ENCODE measurements at places on chromosomes 3 and 15. TPM values are rescaled to one million over a fixed set of nuclear protein-coding genes. Genes with fewer than 3 reads are reported as not detected.
A peak's percentile ranks its signal among the peaks of the same experiment; 100 is the strongest.

GRCh38 chr3:162610261-162610660 is 1113.7 kb downstream of the OTOL1 start:
- no peak for DNase-seq

The GRK7 gene
- total RNA-seq = not detected

The PLSCR2 gene
- total RNA-seq = not detected

GRCh38 chr15:52144656-52145178 is 32.1 kb upstream of the BCL2L10 start:
- peak; percentile 73 for DNase-seq

The SPATA16 gene
- not detected for total RNA-seq

The ITIH1 gene
- total RNA-seq = not detected

DNA sequence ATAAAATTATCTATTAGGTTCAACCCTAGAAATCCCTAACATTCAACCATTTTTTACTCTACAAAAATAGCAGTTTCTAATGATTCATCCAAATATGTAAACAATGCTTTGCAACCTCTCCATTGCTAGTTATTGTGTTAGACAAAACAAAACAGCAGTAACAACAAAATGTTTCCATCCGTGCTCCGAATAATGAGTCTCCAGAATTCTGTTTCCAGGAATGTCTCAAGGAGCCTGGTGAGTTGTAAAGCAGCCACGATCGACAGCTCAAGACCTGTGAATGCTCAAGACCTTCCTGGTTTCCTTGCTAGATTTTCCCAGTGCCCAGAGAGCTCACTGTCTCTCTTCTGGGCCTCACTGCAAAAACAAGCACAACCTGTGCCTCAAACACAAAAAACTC is 49.9 kb downstream of the CHRD start:
- DNase-seq = no peak

DNA sequence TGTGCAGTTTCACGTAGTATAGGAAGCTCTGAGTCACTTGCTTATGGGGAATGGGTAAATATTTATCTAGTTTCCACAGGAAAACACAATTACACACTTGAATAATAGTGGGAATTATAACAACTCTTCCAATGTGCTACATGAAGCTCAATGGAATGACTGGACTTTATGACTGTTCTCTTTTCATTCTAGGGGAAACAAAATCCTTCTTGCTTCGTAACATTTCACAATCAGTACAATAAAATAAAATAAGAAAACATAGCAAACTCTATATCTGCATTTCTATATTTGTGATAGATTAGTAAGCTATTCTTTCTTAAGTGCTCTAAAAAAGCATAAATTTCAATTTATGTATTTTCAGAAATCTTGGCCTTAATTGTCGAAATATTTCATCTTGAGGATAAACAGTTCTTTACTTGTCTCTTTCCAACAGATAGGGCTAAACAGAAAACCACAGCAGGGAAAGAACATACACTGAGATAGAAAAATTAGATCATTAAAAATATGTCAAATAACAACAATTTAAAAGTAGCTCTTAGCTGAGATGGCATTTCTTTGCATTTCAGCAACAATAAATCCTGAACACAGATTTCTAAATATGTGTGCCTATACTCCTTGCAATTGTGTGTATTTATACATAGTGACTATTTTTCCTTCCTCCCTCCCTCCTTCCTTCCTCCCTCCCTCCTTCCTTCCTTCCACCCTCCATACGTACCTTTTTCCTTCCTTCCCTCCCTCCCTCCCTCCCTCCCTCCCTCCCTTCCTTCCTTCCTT is 395.5 kb upstream of the KCNMB2 start:
- peak; percentile 27 for DNase-seq

The ARGFX gene
- not detected for total RNA-seq

The GOLGA8M gene
- total RNA-seq = 1.5 TPM

GRCh38 chr3:130537673-130538304 is 20.8 kb downstream of the COL6A6 start:
- DNase-seq = no peak

- DNase-seq = peak; percentile 51
These were observed 112.8 kb upstream of the MEF2A start for GRCh38 chr15:99452728-99453636.

The TUSC7 gene
- not detected for total RNA-seq

The ONECUT1 gene
- 0.14 TPM for total RNA-seq

GRCh38 chr3:182484682-182485081 is 308.6 kb upstream of the ATP11B start:
- DNase-seq = no peak

DNA sequence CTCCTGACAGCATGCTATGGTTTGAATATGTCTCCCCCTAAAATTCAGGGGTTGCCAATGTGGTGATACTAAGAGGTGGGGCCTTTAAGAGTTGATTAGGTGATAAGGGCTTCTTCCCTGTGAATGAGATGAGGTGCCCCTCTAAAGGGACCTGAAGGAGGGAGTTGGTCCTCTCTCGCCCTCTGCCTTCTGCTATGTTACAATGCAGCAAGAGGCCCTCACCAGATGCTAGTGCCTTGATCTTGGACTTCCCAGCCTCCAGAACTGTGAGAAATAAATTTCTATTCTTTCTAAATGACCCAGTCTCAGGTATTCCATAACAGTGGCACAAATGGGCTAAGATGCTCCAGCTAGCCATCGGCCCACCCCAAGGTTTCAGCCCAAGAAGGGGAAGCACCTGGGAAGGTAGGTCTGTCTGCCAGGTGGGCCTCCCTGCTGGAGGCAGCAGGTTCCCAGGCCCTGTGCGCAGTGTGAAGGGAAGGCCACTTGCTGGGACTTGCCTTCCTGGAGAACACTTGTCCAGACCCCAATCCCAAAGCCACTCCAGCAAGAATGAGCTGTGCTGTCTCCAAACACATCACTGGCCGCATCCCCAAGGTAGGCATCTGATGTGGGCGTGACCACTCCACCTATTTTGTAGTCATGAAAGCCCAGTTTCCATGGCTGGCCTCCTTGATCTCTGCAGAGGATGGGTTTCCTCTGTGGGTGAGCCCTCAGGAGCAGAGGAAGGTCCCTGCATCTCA is 9.0 kb downstream of the TGM4 start:
- no peak for DNase-seq

GRCh38 chr3:108292905-108293328 is 3.4 kb upstream of the HHLA2 start:
- no peak for DNase-seq

GRCh38 chr15:48447657-48448056 is 116.4 kb downstream of the DUT start:
- peak; percentile 87 for DNase-seq

The SCN11A gene
- total RNA-seq = 0.20 TPM

- DNase-seq = peak; percentile 16
These were observed 227.8 kb downstream of the CDIN1 start for GRCh38 chr15:36807134-36807764.

The ATP1B3 gene
- 222 TPM for total RNA-seq

The RTP1 gene
- not detected for total RNA-seq

The KLHL6 gene
- total RNA-seq = 0.11 TPM

DNA sequence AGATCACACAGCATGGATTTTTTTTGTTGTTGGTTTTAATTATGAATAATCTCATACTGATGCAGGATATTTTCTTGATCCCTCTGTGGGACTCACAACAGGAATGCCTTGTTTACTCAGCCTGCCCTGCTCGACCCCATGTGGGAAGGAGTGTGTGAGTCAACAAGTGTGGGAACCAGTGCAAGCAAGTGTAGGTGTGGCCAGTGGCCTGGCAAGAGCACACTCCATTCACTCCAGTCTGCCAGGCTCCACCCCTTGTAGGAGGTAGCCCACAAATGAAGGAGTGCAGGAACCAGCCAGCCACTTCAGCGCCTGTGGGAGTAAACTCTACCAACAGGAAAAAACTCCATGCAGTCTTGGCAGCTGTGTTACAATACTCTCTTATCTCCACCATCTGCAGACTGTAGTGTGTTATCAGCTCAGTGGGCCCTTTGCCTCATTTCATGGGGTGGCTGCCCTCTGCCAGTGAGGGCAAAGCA is 393.6 kb downstream of the OTOL1 start:
- peak; percentile 99 for DNase-seq

DNA sequence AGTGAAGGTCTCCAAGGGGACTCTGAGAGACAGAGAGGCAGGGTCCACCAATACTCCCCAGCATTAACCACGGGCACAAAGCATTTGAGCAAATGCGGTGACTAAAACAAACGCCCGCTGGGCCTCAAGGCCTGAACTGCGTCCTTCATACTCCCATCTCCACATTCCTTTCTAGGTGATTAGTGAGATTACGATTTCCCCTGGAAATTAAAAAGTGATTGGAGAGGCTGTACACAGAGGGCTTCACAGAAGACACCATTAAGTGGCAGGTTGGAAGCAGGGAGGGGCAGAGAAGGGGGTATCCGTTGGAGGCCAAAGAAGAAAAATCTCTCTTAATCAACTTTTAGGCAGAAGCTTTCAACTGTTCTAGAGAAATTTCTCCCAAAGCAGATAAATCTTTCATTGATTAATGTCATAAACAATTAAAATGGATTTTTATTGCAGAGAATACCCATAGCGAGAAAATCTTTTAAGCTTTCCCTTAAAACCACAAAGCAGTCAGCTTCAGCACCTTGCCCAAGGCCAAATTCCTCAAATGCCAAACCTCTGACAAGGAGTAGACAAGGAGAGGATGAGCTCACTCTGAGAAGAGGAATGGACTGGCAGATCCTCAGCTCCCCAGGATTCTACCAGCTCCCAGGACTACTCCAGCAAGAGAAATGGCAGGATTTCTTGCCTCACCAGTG is 38.2 kb downstream of the MB21D2 start:
- peak; percentile 99 for DNase-seq
